ENCODE measurements at places on chromosomes 7 and 10. TPM values are rescaled to one million over a fixed set of nuclear protein-coding genes. Genes with fewer than 3 reads are reported as not detected.

Gene ZC3HAV1L
- 0.44 TPM for total RNA-seq

Gene NPM3
- 15.8 TPM for total RNA-seq

Gene FGFR2
- total RNA-seq = 0.22 TPM

Gene UCMA
- total RNA-seq = not detected

Gene AOC1
- total RNA-seq = not detected

Gene DCLRE1C
- 11.0 TPM for total RNA-seq

Gene CPA4
- total RNA-seq = not detected

Gene KBTBD2
- total RNA-seq = 93.9 TPM

DNA sequence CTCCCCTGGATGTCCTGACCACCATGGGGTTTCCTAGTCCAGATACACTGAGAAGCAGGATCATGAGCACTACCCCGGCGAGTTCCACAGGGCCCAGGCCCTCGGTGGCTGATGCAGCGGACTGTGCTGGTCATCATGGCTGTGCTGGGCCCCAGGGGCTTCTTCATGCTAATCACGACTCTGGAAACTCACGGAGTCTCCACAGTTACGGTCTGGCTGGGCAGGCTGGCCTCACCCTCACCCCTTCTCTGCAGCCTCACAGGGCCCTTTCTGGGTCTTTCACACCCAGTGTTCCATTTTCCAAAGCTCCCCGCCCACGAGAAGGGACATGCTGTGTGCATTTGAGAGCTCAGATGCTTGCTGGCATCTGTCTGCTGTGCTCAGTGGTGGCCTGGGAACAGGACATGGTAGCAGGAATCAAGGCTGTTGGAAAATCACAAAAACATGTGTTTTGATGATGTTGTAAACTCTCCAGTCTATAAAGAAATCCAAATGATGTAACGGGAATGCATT lies 119.0 kb downstream of the PTPN20 start:
- H3K27ac ChIP-seq = no peak overlapping the region
- H3K4me1 ChIP-seq = no peaks in the 10 kb centered on the region
- no peaks in the 10 kb centered on the region for H3K36me3 ChIP-seq
- no peak for DNase-seq

DNA sequence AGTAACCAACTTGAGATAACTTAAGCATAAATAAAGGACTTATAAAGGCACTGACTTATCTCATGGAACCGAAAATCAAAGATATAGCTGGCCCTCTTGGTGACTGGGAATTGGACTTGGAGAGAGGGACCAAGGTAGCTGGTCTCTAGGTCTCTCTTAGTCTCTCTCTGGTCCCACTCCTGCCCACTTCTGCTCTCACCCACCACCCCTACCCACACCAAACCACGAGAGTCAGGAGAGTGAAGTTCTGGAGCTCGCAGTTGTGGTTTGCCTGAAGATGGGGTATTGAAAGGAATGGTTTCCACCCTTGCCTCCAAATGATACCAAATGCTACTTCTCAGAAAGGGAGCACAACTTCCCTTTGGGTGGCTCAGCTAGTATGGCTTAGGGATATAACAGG lies 216.3 kb downstream of the LRMDA start:
- H3K27ac ChIP-seq = no peak overlapping the region
- H3K36me3 ChIP-seq = no peaks in the 10 kb centered on the region
- no peaks in the 10 kb centered on the region for H3K4me1 ChIP-seq
- H3K27me3 ChIP-seq = no peaks in the 10 kb centered on the region
- H3K4me3 ChIP-seq = no peak overlapping the region

DNA sequence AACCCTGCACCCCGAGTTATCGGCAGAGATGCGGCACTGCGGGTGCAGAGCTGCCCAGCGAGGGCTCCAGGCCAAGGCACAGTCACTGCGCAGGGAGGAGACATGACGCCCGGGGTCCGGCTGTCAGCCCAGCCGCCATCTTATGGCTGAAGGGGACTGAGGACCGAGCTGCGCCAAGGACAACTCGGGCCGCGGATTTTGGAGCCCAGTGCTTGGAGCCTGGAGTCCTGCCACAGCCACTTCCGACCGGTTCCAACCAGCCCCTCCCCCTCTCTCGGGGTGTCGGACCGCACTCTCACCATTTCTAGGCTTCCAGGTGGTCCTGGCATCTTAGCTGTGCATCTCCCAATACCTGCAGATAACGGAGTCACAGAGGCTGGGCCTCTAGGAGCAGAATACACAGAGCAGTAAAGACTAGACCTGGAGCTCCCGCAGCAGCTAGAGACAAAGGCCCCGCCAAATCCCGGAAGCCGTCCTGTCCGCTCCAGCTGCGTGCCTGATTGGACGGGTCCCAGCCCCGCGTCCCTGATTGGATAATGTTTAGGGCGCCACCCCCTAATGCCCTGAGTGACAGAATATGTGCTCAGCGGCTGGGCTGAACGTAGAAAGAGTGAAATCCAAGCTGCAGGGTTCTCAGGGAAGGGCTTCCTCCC lies at the start of gene ZNF680:
Gene ZNF680 (minus strand): TSS at position 446 of the 653 bp plus-strand sequence. CDS start 117 bp downstream, at position 329.
- H3K27ac ChIP-seq = peak within 1 kb of the TSS; percentile 41
- H3K4me3 ChIP-seq = peak within 1 kb of the TSS; percentile 93
- H3K4me1 ChIP-seq = peaks cover 21% of the 10 kb centered on the region
- peak; percentile 80 for DNase-seq

DNA sequence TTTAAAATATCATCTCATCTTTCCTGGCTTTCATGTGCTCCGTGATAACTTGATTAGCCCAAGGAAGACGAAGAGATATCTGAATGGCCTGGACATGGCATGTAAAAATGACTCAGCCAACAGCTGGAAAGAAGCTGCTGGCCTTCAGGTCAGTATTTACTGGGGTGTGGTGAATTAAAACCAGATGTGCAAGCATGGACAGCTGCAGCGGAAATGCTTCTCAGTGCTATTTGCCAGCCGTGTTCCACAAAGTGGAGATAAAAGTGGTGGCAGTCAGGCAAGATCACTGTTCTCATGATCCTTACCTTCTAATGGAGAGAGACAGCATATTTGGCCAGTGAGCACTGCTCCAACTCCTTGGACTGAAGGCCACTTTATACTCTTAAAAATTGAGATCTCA lies 203.1 kb upstream of the VSTM2A start:
- no peaks in the 10 kb centered on the region for H3K36me3 ChIP-seq
- no peak for DNase-seq
- no peak overlapping the region for H3K4me3 ChIP-seq
- no peaks in the 10 kb centered on the region for H3K4me1 ChIP-seq
- H3K27ac ChIP-seq = no peak overlapping the region
- H3K27me3 ChIP-seq = no peaks in the 10 kb centered on the region

DNA sequence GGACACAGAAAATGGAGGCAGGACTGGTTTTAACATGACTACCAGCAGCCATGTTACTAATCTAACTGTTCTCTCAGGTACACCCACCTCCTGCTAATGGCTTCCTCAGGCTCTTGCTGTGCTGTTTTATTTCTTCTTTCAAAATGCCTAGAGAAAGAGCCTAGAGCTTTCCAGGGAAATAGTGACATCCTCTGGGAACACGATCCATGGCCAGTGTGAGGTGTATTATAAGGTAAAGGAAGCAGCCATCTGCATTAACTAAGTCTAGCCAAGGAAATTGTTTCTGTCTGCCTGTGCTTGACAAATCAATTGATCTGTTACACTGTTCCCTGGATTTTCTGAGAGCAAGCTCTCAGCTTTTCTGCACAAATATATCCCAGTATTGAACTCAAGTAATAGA lies 42.2 kb upstream of the AOAH start:
- H3K4me1 ChIP-seq = no peaks in the 10 kb centered on the region
- no peaks in the 10 kb centered on the region for H3K27me3 ChIP-seq
- DNase-seq = no peak
- no peaks in the 10 kb centered on the region for H3K36me3 ChIP-seq
- H3K27ac ChIP-seq = no peak overlapping the region

- no peaks in the 10 kb centered on the region for H3K4me1 ChIP-seq
- no peak overlapping the region for H3K27ac ChIP-seq
- H3K27me3 ChIP-seq = peaks cover 8% of the 10 kb centered on the region
- no peaks in the 10 kb centered on the region for H3K36me3 ChIP-seq
- DNase-seq = no peak
These were observed 7.6 kb upstream of the PDZD8 start for GRCh38 chr10:117382861-117383260.

- H3K36me3 ChIP-seq = no peaks in the 10 kb centered on the region
- no peak overlapping the region for H3K4me3 ChIP-seq
- no peak overlapping the region for H3K27ac ChIP-seq
- H3K4me1 ChIP-seq = no peaks in the 10 kb centered on the region
These were observed 36.1 kb downstream of the GPRIN2 start for GRCh38 chr10:46520381-46520780.

DNA sequence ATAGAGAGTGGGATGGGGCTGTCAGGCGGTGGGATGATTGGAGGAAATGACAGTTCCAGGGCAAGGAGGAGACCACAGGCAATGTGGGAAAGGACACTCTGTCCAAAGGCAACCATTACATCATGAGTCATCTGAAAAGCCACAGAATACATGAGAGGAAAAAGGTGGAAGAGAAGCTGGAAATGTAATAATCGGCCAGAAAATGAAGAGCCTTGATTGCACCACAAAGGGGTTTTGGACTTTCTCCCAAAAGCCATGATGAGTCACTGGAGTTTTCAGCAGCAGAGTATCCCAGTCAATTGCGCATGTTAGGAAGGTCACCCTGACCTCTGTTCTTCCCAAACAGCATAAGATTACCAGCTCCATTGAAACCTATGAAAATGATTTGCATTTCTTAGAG lies 222.0 kb downstream of the LHFPL3 start:
- no peaks in the 10 kb centered on the region for H3K4me1 ChIP-seq
- H3K27ac ChIP-seq = no peak overlapping the region
- no peaks in the 10 kb centered on the region for H3K36me3 ChIP-seq

GRCh38 chr10:119205894-119206602 lies 1.3 kb upstream of the GRK5 start:
- peak overlapping the region; percentile 63 for H3K27ac ChIP-seq
- no peaks in the 10 kb centered on the region for H3K36me3 ChIP-seq
- peak overlapping the region; percentile 45 for H3K4me3 ChIP-seq
- H3K4me1 ChIP-seq = peaks cover 30% of the 10 kb centered on the region
- no peaks in the 10 kb centered on the region for H3K27me3 ChIP-seq

- DNase-seq = no peak
- no peaks in the 10 kb centered on the region for H3K4me1 ChIP-seq
- no peaks in the 10 kb centered on the region for H3K36me3 ChIP-seq
- no peaks in the 10 kb centered on the region for H3K27me3 ChIP-seq
- no peak overlapping the region for H3K4me3 ChIP-seq
These were observed 95.8 kb upstream of the STEAP4 start for GRCh38 chr7:88402529-88402928.

DNA sequence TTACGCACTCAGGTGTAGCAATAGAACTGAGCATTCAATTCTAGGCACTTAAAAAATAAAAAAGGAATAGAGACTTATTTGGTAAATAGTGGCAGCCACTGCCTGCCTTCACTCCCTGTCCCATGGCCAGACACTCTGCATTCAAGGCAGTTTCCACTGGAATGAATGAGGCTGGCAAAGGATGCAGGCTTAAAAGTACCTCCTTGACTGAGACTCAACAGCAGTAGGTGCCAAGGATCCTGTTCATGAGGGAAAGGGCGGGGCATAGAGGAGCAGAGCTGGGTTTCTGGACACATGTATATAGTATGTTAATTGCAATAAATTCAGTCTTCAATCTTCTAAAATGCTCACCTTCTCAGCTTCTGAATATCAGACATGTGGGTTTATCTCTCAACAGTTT lies 242.6 kb downstream of the PHF14 start:
- no peak for DNase-seq
- H3K27me3 ChIP-seq = no peaks in the 10 kb centered on the region
- H3K36me3 ChIP-seq = no peaks in the 10 kb centered on the region
- no peaks in the 10 kb centered on the region for H3K4me1 ChIP-seq
- no peak overlapping the region for H3K27ac ChIP-seq

GRCh38 chr10:11437391-11438142 lies 173.9 kb downstream of the USP6NL start:
- H3K4me3 ChIP-seq = no peak overlapping the region
- no peak for DNase-seq
- no peaks in the 10 kb centered on the region for H3K36me3 ChIP-seq
- peaks cover 16% of the 10 kb centered on the region for H3K4me1 ChIP-seq
- no peaks in the 10 kb centered on the region for H3K27me3 ChIP-seq
- no peak overlapping the region for H3K27ac ChIP-seq

DNA sequence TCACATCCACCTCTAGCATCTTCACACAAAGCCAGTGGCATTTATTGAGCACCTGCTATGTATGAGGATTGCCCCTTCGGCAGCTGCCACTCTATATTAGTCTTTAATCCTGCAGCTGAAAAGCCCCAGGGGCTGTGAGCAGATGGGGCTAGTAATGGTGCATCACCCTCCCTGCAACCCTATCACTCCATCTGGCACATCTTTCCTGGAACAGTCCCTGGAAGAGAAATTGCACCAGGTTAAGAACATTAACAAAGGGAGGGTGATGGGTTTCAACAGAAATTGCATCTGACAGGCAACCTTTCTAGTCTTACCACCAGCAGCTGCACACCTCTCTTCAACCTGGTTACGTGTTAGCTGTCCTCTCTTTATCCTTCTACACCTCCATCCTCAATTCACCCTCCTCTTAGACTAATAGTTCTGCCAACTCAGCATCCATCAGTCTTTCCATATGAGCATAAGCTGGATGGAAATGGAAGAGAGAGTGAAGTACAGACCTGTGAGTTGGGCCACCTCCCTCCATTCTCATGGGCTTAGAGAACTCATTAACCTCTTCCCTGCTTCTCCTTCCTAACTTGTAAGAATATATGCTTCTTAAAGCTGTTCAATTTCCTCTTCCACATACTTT lies 168.6 kb upstream of the NEBL start:
- H3K27ac ChIP-seq = no peak overlapping the region
- DNase-seq = no peak
- no peak overlapping the region for H3K4me3 ChIP-seq

GRCh38 chr10:31652038-31652437 lies 276.6 kb downstream of the ARHGAP12 start:
- no peaks in the 10 kb centered on the region for H3K36me3 ChIP-seq
- no peaks in the 10 kb centered on the region for H3K4me1 ChIP-seq
- no peak overlapping the region for H3K4me3 ChIP-seq
- H3K27me3 ChIP-seq = peaks cover 5% of the 10 kb centered on the region
- no peak for DNase-seq

GRCh38 chr10:99784016-99784726 lies 1.7 kb downstream of the ABCC2 start:
- no peak overlapping the region for H3K27ac ChIP-seq
- H3K27me3 ChIP-seq = no peaks in the 10 kb centered on the region
- DNase-seq = no peak
- H3K36me3 ChIP-seq = no peaks in the 10 kb centered on the region

DNA sequence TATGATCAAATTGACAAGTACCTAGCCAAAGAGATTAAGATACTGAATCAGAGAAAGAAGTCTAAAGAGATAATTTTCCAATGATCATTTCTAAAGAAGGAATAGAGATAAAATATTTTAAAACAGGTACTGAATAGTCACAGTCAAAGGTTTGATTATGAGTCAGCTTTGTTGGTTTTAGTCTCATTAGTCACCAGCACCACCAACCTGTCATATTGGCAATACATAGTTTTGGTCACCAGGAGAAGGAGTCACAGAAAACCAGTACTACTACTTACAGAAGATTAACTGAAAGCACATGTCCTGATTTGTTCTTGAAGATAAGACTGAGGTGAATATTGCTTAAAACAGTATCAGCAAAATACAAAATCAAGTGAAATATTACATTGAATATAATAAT lies 34.6 kb downstream of the ZEB1 start:
- no peak overlapping the region for H3K27ac ChIP-seq
- no peak for DNase-seq
- peaks cover 4% of the 10 kb centered on the region for H3K4me1 ChIP-seq
- no peaks in the 10 kb centered on the region for H3K36me3 ChIP-seq
